ENCODE measurements at places on chromosomes 2 and 18. TPM values are rescaled to one million over a fixed set of nuclear protein-coding genes. Genes with fewer than 3 reads are reported as not detected.

DNA sequence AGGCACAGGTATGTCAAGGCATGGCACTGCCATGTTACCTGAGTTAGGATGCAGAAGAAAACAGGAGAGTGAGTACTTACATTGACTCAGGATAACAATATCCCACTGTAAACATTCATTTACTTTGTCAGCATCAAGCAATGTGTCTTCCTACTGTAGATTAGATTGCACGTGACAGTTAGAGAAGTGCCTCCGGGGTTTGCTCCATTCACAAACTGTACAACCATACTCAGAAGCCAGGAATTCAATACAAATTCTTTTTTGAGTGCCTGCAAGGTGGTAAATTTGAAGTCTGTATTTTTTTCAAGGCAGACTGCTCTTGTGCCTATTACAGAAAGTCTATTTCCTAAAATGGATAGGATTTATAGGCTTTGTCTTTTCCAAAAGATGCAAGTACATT, 34.1 kb downstream of the CDCA7 start:
- no peak overlapping the region for H3K4me3 ChIP-seq
- no peaks in the 10 kb centered on the region for H3K4me1 ChIP-seq
- H3K27me3 ChIP-seq, result no peaks in the 10 kb centered on the region
- no peak overlapping the region for H3K27ac ChIP-seq
- H3K36me3 ChIP-seq, result no peaks in the 10 kb centered on the region

DNA sequence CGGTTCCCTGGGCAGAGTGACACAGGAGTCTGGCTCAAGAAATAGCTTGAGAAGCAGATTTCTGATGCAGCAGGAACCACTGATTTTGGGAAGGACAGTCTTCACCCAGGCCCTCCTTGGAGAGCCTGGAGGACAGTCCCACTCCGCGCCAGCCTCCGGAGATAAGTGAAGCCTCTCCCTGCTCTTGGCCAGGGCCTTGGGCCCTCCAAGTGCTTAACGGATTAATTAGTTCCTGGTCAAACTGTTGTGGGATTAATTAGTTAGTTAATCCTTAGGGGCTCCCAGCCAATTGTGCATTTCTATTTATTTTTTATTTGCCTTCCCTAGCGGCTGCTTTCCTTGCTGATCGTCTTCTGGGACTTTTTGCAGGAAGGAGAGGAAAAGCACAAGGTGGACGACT, 19.6 kb downstream of the CPLX4 start:
- H3K36me3 ChIP-seq, result no peaks in the 10 kb centered on the region
- DNase-seq, result no peak
- no peaks in the 10 kb centered on the region for H3K4me1 ChIP-seq
- H3K27ac ChIP-seq, result no peak overlapping the region

DNA sequence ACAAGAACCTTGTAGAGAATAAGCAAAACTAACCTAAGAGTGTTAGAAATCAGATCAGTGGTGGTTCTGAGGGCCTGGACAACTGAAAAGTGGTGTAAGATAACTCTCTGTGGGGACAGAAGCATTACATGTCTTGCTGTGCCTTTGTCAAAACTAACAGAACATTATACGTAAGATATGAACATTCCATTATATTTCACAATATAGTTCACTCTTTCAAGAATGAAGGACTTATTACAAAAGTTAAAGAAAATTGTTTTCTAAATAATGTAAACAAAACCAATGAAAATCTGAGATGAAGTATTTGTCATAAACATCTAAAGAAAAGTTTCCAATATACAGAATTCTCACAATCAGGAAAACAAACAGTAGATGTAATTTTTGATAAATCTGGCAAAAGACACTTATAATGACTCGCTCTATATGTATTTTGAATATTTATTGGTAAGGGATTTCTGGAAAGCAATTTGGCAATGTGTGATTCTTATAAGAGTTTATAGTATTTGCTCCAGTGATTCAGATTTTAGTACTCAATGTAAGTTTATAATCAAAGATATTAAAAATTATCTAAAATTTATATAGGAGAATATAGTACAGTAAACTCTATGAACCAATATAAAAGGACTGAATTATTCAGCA, 258.4 kb downstream of the CD226 start:
- H3K4me1 ChIP-seq, result no peaks in the 10 kb centered on the region
- no peak overlapping the region for H3K4me3 ChIP-seq
- no peak overlapping the region for H3K27ac ChIP-seq
- H3K27me3 ChIP-seq, result no peaks in the 10 kb centered on the region
- no peaks in the 10 kb centered on the region for H3K36me3 ChIP-seq
- no peak for DNase-seq

GRCh38 chr2:162890690-162891311, 52.2 kb upstream of the KCNH7 start:
- H3K4me1 ChIP-seq, result no peaks in the 10 kb centered on the region
- no peaks in the 10 kb centered on the region for H3K36me3 ChIP-seq
- no peak for DNase-seq
- H3K27me3 ChIP-seq, result no peaks in the 10 kb centered on the region
- H3K4me3 ChIP-seq, result no peak overlapping the region
- H3K27ac ChIP-seq, result no peak overlapping the region

DNA sequence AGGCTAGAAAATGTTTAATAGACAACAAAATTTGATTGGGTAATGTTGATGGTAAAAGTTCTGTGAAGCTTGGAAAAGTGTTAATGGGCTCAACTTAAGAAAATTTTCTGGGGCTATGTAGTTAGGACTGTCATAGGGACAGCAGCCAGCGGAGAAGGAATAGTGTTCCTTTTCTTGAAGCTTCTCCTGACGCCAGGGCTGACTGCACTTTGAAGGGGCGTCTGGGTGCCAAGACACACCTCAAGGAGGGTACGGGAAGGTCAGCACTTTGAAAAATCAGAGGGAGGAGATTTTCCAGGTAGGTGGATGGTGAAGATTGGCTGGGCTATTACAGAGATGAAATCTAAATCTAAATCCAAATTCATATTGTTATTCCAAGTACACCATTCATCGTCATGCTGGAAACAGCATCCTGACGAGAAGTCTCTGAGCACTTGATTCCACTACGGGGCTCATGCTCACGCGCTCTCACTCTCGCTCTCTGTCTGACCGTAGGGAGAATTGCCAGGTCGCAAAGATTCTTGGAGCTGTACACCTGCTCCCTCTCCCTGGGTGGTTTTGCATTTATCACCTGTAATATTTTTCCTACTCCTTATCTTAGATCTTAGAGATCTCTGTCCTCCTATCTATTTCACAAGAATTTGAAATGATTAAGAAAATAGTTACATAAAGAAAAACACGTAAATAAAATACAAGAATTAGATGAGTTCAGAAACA, 91.0 kb downstream of the ITGB1BP1 start:
- no peaks in the 10 kb centered on the region for H3K27me3 ChIP-seq
- peaks cover 42% of the 10 kb centered on the region for H3K4me1 ChIP-seq
- H3K36me3 ChIP-seq, result peaks cover 6% of the 10 kb centered on the region
- no peak for DNase-seq
- no peak overlapping the region for H3K4me3 ChIP-seq
- no peak overlapping the region for H3K27ac ChIP-seq

The GBX2 gene
- not detected for total RNA-seq

Measured in lower lobe of right lung (tissue), 2 donors.